Activated naive CD4-positive, alpha-beta T cell treated with anti-CD3 and anti-CD28 coated beads, Interleukin-2, amount 50 U/mL, for 72 hours (primary cell): ENCODE measurements at places on chromosomes 13 and 19. TPM values are rescaled to one million over a fixed set of nuclear protein-coding genes. Genes with fewer than 3 reads are reported as not detected.

The HCST gene
- 40.0 TPM for total RNA-seq

The CRB3 gene
- 2.6 TPM for total RNA-seq

The KIRREL2 gene
- total RNA-seq, result 3.3 TPM

The DMKN gene
- total RNA-seq, result 3.6 TPM

The ZNF221 gene
- total RNA-seq, result 1.1 TPM

The SOX1 gene
- not detected for total RNA-seq

The KIR3DL2 gene
- 1.1 TPM for total RNA-seq

The PALM gene
- 0.66 TPM for total RNA-seq

The CBY2 gene
- total RNA-seq, result not detected

The TPP2 gene
- total RNA-seq, result 62.7 TPM

The MAG gene
- total RNA-seq, result 0.61 TPM

The SIGLEC5 gene
- total RNA-seq, result not detected

The GPI gene
- total RNA-seq, result 359 TPM

The SLITRK1 gene
- not detected for total RNA-seq

The ADPRHL1 gene
- total RNA-seq, result 0.19 TPM

The TEX29 gene
- total RNA-seq, result 1.5 TPM

The SHD gene
- not detected for total RNA-seq

The FGF21 gene
- total RNA-seq, result not detected

The PRKCG gene
- not detected for total RNA-seq

The PTGER1 gene
- 0.20 TPM for total RNA-seq

The AMER2 gene
- not detected for total RNA-seq

The SLC25A41 gene
- 0.14 TPM for total RNA-seq

The ADGRE2 gene
- 4.7 TPM for total RNA-seq

The C5AR2 gene
- total RNA-seq, result not detected

The CERS1 gene
- 0.21 TPM for total RNA-seq

The PSG4 gene
- 0.51 TPM for total RNA-seq

The C19orf81 gene
- total RNA-seq, result not detected

The FGF22 gene
- total RNA-seq, result not detected

The FAAP24 gene
- 13.3 TPM for total RNA-seq

The PDX1 gene
- total RNA-seq, result not detected

The SLC1A6 gene
- total RNA-seq, result not detected

The LGALS4 gene
- 0.59 TPM for total RNA-seq

The RNF113B gene
- not detected for total RNA-seq

The ARRDC2 gene
- 59.3 TPM for total RNA-seq

The ZFR2 gene
- 0.11 TPM for total RNA-seq

The CRX gene
- not detected for total RNA-seq

The MYO1F gene
- 16.2 TPM for total RNA-seq

The FCGBP gene
- 8.2 TPM for total RNA-seq

The SKA3 gene
- 37.4 TPM for total RNA-seq

The GPC6 gene
- total RNA-seq, result not detected

The ZNF726 gene
- 24.4 TPM for total RNA-seq

The SERPINE3 gene
- not detected for total RNA-seq

The BEST2 gene
- not detected for total RNA-seq

The ELSPBP1 gene
- not detected for total RNA-seq

The IFNL1 gene
- total RNA-seq, result 1.8 TPM

The KLK14 gene
- 0.68 TPM for total RNA-seq
